ENCODE measurements at places on chromosomes 3 and 15. TPM values are rescaled to one million over a fixed set of nuclear protein-coding genes. Genes with fewer than 3 reads are reported as not detected.

Gene CSPG4
- 3.6 TPM for total RNA-seq

Gene ZNF619
- total RNA-seq: 10.5 TPM

Gene ACKR4
- total RNA-seq: not detected

Gene GOLGA8K
- not detected for total RNA-seq

Gene ARHGAP31
- 4.2 TPM for total RNA-seq

Gene PBRM1
- total RNA-seq: 80.7 TPM

Gene NOX5
- total RNA-seq: 0.03 TPM

Gene AHSG
- not detected for total RNA-seq

Gene ANKRD63
- 0.74 TPM for total RNA-seq

Gene ARPIN
- total RNA-seq: 2.8 TPM

Gene ZNF620
- 13.6 TPM for total RNA-seq

Gene TTC21A
- total RNA-seq: 2.0 TPM

Gene GJD2
- 0.27 TPM for total RNA-seq

Gene ABI3BP
- total RNA-seq: 0.39 TPM

Gene CLDN16
- not detected for total RNA-seq

Gene TRIM71
- 318 TPM for total RNA-seq

Gene RNF123
- total RNA-seq: 32.5 TPM

Gene CCNL1
- 134 TPM for total RNA-seq

Gene IQCF5
- total RNA-seq: not detected

Gene GOLGA8H
- 1.2 TPM for total RNA-seq

Gene CERS3
- total RNA-seq: 2.2 TPM

Gene CYP1A2
- total RNA-seq: not detected

Data from GM23338 (cell line).